ENCODE measurements at places on chromosomes 12 and 14. TPM values are rescaled to one million over a fixed set of nuclear protein-coding genes. Genes with fewer than 3 reads are reported as not detected.

CCDC63 gene
- not detected for total RNA-seq

- DNase-seq: no peak
These were observed 499 bp downstream of the MIPOL1 start for GRCh38 chr14:37198273-37198598.

PRR4 gene
- 0.40 TPM for total RNA-seq

GRCh38 chr12:104480826-104481440 is 24.2 kb downstream of the CHST11 start:
- DNase-seq: no peak

GRCh38 chr12:80513211-80513610 is 69.2 kb downstream of the PTPRQ start:
- DNase-seq: no peak
